Cortex of kidney (tissue), 1 donor: ENCODE measurements at places on chromosomes 16 and 17.

DNA sequence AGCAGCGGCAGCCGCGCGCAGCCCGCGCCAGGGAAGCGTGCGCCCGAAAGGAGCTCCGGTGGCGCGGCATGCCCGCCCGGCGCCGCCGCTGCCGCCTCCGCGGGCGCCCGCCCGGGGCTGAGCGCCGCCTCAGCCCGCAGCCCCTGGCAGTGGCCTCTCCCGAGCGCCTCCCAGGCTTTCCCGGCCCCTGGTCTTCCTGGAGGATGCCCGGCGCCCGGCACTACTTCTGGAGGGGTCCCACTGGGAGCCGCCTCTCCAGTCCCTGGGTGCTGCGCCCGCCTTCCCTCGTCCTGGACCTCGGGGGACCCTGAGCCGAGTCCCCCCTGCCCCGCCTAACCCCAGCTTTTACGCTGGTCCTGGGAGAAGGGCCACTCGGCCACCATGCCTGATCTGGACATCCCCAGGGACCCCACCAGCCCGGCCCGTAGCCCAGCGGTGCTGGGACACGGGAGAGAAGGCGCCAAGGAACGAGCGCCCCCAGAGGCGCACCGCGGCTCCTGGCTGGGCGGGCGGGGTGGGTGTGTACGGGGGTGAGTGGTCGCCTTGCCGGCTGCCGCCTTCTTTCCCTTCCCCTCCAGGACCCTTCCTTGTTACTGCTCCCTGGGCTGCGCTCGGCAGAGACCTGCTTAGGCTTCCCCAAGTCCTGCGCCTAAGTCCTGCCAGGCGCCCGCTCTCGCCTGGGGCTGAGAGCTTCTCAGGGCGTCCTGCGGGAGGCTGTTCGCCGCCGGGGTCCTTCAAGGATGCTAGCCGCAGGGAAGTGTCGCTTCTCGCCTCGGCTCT is 704 bp downstream of the ASIC2 start:
- DNase-seq: no peak

- no peak for DNase-seq
Measured at GRCh38 chr17:77952368-77952767, 6.1 kb upstream of the TNRC6C start.

DNA sequence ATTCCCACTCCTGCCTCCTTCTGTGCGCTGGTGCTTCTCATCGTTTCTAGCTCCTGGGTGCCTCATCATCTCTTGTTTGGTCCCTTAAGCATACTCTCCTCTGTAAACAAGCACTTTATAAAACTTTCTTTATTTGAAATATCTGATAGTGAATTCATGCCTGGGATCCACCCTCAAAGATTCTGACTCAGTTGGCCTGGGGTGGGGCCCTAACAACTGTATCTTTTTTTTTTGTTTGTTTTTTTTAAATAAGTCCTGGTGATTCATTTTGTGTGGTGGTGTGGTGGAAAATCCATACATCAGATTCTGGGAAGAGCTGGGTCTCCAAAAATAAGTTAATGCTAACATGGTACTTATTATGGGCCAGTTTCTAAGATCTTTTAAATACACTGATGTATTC is 678.3 kb downstream of the TOX3 start:
- no peak for DNase-seq

- no peak for DNase-seq
Measured at GRCh38 chr16:57255686-57256415, 10.8 kb downstream of the ARL2BP start.

DNA sequence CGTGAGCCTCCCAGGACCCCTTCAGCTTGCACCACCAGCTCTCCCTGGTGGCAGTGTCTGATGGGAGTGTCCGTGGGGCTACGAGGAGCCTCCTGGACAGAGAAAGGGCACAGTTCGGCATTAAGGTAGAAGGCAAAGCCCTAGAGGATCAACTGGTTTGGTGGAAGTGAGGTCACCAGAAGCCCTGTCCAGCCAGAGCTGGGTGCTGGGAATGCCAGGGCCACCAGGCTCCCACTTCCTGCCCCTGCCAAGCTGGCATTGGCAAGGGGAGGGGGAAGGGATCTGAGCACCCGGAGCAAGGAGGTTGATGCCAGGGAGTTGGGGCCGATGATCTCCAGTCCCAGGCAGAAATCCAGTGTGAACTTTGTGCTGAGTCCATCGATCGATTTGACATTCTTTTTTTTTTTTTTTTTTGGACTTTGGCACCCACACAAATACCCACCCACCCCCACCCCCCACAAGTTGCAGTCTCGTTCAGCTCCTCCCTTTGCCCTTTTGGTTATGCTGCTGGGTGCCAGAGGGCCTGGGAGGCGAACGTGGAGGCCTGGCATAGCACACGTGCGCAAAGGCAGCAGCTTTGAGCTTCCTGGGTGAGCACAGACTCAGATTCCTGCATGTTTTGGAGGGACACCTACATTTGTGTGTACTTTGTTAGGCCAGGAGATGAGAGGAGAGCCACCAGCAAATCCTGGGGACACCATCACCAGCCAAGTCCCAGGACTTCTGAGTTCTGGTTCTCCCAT is 2.1 kb downstream of the NHERF1 start:
- no peak for DNase-seq
